CD4-positive, alpha-beta memory T cell (primary cell): ENCODE measurements at places on chromosomes 2 and 18. TPM values are rescaled to one million over a fixed set of nuclear protein-coding genes. Genes with fewer than 3 reads are reported as not detected.

- peaks cover 61% of the 10 kb centered on the region for H3K4me1 ChIP-seq
- peak; percentile 70 for DNase-seq
- H3K27ac ChIP-seq = peak overlapping the region; percentile 46
- H3K27me3 ChIP-seq = no peaks in the 10 kb centered on the region
- H3K36me3 ChIP-seq = no peaks in the 10 kb centered on the region
Observed at GRCh38 chr2:239326831-239327535, 73.8 kb downstream of the HDAC4 start.

GRCh38 chr2:169909376-169909775, 82.1 kb downstream of the UBR3 start:
- H3K27me3 ChIP-seq = no peaks in the 10 kb centered on the region
- H3K36me3 ChIP-seq = peaks cover 4% of the 10 kb centered on the region
- no peak overlapping the region for H3K4me3 ChIP-seq
- DNase-seq = no peak

ZSWIM2 gene
- not detected for total RNA-seq

DNA sequence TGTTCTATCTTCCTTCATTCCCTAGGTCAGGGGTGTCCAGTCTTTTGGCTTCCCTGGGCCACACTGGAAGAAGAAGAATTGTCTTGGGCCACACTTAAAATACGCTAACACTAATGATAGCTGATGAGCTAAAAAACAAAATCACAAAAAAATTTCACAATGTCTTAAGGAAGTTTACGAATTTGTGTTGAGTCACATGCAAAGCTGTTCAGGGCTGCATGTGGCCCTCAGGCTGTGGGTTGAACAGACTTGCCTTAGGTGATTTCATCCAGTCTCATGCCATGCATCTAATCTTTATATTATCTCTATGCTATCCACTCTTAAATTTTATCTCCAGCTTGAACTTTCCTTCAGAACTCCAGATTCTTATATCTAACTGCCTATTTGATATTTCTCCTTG, 80.1 kb downstream of the CCDC85A start:
- H3K4me3 ChIP-seq = no peak overlapping the region
- no peaks in the 10 kb centered on the region for H3K27me3 ChIP-seq
- H3K36me3 ChIP-seq = no peaks in the 10 kb centered on the region
- no peak overlapping the region for H3K27ac ChIP-seq
- no peak for DNase-seq

ABHD1 gene
- total RNA-seq = 1.3 TPM

DNA sequence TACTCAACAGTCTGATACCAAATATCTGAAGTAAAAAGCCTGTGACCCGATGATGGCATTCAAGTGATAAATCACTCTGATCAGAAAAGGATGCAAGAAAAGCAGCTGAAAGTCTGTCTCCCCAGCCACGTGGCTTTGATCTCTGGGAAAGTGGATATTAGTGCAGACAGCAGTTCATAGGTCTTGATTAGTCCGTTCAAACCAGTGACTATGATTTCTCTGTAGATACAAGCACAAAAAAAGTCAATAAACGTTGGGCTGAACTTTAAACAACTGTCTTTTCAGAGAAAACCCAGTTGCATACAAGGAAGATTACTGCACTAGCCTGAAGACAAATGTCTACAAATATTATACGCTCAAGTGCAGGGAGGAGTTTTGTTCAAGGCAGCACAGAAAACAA, 107.7 kb upstream of the CDC42EP3 start:
- H3K4me1 ChIP-seq = no peaks in the 10 kb centered on the region
- DNase-seq = no peak
- no peaks in the 10 kb centered on the region for H3K36me3 ChIP-seq
- H3K4me3 ChIP-seq = no peak overlapping the region

DNA sequence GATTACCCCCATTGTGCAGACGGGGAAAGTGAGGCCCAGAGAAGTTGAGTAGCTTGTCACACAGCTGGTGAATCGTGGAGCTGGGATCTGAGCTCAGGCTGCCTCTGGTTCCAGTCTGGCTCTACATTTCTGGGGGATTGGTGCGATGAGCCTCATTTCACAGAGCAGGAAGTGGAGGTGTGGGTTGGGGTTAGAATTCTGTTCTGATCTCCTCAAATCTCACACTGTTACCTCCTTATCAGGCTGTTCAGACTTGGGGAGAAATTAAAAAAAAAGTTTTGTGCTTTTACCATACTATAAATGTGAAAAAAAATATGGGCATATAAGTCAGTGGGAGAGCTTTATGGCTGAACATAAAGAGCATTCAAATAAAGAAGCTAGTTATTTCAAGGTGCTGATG, 21.6 kb downstream of the SH3RF3 start:
- DNase-seq = no peak
- no peaks in the 10 kb centered on the region for H3K27me3 ChIP-seq
- no peaks in the 10 kb centered on the region for H3K4me1 ChIP-seq
- no peak overlapping the region for H3K4me3 ChIP-seq
- no peaks in the 10 kb centered on the region for H3K36me3 ChIP-seq

DNA sequence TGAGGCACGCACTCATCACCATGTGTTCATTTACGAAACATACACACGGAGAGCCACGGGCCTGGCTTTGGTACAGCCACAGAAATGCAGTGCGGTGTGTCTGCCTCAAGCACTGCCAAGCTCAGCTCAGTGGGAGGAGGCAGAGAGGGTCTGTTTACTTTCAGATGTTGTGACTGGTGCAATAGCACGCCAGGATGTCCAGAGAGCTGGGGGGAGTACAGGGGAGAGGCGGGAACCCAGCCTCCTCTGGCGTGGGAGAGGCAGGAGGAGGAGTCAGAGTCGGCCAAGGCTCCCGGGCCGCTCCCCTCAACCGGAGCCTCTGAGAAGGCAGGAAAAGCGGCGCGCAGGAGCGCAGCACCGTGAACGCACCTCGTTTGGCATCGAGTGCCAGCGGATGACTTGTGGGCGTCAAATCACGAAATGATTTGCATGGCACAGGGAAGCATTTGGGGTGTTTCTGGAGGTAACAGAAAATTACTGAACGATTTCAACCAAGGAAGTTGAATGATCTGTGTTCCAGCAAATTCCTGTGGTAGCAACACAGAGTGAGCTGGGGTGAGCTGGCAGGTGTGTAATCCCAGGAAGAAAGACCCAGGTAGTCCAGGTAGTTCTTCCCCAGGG, 143.0 kb downstream of the ZNF516 start:
- no peaks in the 10 kb centered on the region for H3K36me3 ChIP-seq
- no peaks in the 10 kb centered on the region for H3K27me3 ChIP-seq
- no peak overlapping the region for H3K27ac ChIP-seq
- H3K4me1 ChIP-seq = no peaks in the 10 kb centered on the region

DNA sequence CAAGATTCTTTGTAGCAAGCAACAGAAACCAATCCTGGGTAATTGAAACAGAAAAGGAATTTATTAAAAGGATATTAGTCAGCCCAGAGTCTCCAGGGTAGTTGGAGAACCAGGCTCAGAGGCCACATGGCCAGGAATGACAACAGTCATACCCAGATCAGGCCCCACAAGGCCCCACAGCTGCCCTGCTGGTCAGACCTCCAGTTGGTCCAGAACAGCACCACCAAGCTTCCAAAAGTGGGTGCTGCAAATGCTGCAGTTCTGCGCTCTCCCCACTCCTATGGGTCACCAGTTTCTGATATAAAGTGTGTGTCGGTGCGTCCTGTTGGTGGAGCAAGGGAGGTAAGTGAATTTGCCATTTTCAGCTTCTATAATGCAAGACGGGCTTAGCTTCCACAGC, 29.9 kb downstream of the KLHL29 start:
- no peaks in the 10 kb centered on the region for H3K36me3 ChIP-seq
- H3K4me1 ChIP-seq = no peaks in the 10 kb centered on the region
- no peak overlapping the region for H3K4me3 ChIP-seq
- no peaks in the 10 kb centered on the region for H3K27me3 ChIP-seq

GRCh38 chr2:70732766-70733645, 35.0 kb downstream of the ADD2 start:
- DNase-seq = no peak
- H3K27ac ChIP-seq = no peak overlapping the region
- H3K4me3 ChIP-seq = no peak overlapping the region
- H3K27me3 ChIP-seq = no peaks in the 10 kb centered on the region
- no peaks in the 10 kb centered on the region for H3K36me3 ChIP-seq

PIEZO2 gene
- not detected for total RNA-seq

- peaks cover 7% of the 10 kb centered on the region for H3K4me1 ChIP-seq
- H3K27ac ChIP-seq = no peak overlapping the region
- H3K36me3 ChIP-seq = no peaks in the 10 kb centered on the region
- DNase-seq = no peak
Observed at GRCh38 chr2:219444566-219445091, 10.0 kb downstream of the SPEG start.

ACMSD gene
- not detected for total RNA-seq

GRCh38 chr2:186486651-186487647, 889 bp downstream of the ZC3H15 start:
- no peaks in the 10 kb centered on the region for H3K36me3 ChIP-seq
- DNase-seq = no peak
- peaks cover 67% of the 10 kb centered on the region for H3K4me1 ChIP-seq
- peak overlapping the region; percentile 72 for H3K4me3 ChIP-seq
- H3K27ac ChIP-seq = peak overlapping the region; percentile 88
- H3K27me3 ChIP-seq = no peaks in the 10 kb centered on the region

- no peak overlapping the region for H3K27ac ChIP-seq
- H3K4me1 ChIP-seq = no peaks in the 10 kb centered on the region
Observed at GRCh38 chr2:179250095-179250494, 14.5 kb downstream of the SESTD1 start.

DNA sequence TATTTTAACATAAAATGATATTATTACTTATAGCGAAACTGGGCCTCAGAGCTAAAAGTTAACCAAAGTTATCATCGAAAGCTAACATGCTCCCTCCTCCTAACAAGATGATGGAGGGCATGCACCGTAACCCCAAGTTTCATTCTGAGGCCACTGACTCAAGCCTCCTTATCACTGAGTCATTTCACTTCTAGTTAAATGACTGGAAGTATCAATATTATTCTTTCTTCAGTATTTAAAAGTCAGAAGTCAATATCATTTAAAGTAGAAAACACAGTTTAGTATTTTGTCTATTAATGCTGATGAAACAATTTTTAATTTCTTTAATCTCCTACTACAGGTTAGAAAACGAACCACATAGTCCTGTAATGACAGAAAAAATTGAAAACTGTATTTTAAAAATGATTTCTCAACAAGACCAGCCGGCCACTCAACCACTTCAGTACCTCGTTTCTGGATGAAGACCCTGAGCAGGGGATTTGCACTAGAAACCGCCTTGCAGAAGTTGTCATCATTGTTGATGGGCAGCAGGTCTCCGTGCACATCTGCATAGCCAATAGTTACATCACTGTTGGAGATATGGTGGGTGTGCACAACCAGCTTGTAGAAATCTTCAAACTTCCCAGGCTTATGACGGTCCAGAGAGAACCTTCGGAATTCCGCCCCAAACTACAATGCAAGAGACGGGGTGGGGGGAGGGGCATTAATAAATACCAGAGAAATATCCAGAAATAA, 44.9 kb downstream of the PARD6G start:
- H3K4me1 ChIP-seq = no peaks in the 10 kb centered on the region
- no peaks in the 10 kb centered on the region for H3K36me3 ChIP-seq
- no peak for DNase-seq

ASIC4 gene
- total RNA-seq = 0.22 TPM

DNA sequence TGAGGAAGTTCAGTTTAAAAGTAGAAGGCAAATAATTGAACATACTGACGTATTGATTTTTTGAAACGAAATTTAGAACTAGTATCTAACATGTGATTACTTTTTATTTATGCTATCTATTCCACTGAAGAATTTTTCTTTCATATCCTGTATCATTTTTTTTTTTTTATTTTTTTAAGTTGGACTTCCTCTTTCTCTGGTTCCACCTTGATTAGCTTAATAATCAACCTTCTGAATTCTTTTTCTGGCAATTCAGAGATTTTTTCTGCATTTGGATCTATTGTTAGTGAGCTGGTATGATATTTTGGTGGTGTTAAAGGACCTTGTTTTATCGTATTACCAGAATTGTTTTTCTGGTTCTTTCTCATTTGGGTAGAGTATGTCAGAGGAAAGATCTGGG, 411.2 kb downstream of the SOX11 start:
- no peaks in the 10 kb centered on the region for H3K36me3 ChIP-seq
- H3K27ac ChIP-seq = no peak overlapping the region
- no peak for DNase-seq

FAM110C gene
- 2.1 TPM for total RNA-seq

- no peaks in the 10 kb centered on the region for H3K4me1 ChIP-seq
- no peaks in the 10 kb centered on the region for H3K36me3 ChIP-seq
- no peaks in the 10 kb centered on the region for H3K27me3 ChIP-seq
- no peak for DNase-seq
- H3K27ac ChIP-seq = no peak overlapping the region
Observed at GRCh38 chr2:215861607-215862350, 151.6 kb downstream of the MREG start.

DNA sequence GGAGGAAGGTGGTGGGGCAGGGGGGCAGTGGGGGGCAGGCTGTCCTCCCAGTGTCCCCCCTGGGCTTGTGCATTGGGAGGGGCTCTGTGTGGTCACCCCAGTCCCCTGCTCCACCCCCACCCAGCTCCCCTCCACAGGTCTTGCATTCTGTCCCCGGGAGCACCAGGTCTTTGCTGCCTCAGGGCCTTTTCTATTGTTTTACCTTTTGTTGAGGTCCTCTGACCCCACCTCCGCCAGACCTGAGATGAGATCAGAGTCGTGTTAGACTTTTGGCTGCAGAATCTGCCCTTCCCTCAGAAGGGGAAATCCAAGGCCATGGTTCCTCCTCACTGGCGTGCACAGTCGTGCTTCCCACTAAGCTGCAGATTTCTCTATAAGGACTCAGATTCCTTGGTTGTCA, 20.8 kb downstream of the ATG4B start:
- H3K27ac ChIP-seq = no peak overlapping the region
- no peaks in the 10 kb centered on the region for H3K4me1 ChIP-seq
- no peak overlapping the region for H3K4me3 ChIP-seq
- no peak for DNase-seq
- no peaks in the 10 kb centered on the region for H3K27me3 ChIP-seq

GRCh38 chr2:4967206-4967605, 725.0 kb upstream of the SOX11 start:
- no peaks in the 10 kb centered on the region for H3K27me3 ChIP-seq
- no peak for DNase-seq
- no peaks in the 10 kb centered on the region for H3K4me1 ChIP-seq
- H3K27ac ChIP-seq = no peak overlapping the region
- H3K36me3 ChIP-seq = no peaks in the 10 kb centered on the region
- H3K4me3 ChIP-seq = no peak overlapping the region

GRCh38 chr18:74692367-74693013, 94.8 kb downstream of the ZNF407 start:
- no peaks in the 10 kb centered on the region for H3K36me3 ChIP-seq
- no peak overlapping the region for H3K27ac ChIP-seq
- no peaks in the 10 kb centered on the region for H3K27me3 ChIP-seq
- peaks cover 9% of the 10 kb centered on the region for H3K4me1 ChIP-seq
- no peak for DNase-seq
